ENCODE measurements at places on chromosomes 12 and 14. TPM values are rescaled to one million over a fixed set of nuclear protein-coding genes. Genes with fewer than 3 reads are reported as not detected.

Gene BEGAIN
- 0.85 TPM for polyA plus RNA-seq

Gene TAS2R31
- polyA plus RNA-seq: 0.67 TPM

Gene KIF5A
- 0.04 TPM for polyA plus RNA-seq

Gene SNAPC1
- polyA plus RNA-seq: 6.1 TPM

Gene NANOG
- not detected for polyA plus RNA-seq

Gene FLRT2
- 5.7 TPM for polyA plus RNA-seq

Gene REP15
- 5.2 TPM for polyA plus RNA-seq

All from adipose tissue (tissue), 3 donors.